ENCODE measurements at places on chromosomes 4 and X.

DNA sequence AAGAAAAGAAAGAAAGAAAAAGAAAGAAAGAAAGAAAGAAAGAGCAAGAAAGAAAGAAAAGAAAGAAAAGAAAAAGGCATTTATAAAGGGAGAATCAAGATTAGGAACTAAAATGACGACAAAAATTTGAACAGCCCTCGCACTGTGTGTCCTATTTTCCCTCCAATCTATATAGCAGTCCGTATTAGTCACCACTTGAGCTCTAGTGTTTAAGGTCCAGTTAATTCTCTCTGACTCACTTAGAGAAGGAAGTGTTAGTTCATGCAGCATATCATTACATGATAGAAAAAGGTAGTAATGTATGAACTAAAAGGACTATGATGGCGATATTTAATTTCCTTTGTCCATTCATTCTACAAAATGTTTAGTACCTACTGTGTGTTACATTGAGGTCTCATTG lies 122.7 kb downstream of the CBLL2 start:
- DNase-seq: no peak

- DNase-seq: peak; percentile 88
Observed at GRCh38 chr4:8439914-8440491, 520 bp downstream of the ACOX3 start.

DNA sequence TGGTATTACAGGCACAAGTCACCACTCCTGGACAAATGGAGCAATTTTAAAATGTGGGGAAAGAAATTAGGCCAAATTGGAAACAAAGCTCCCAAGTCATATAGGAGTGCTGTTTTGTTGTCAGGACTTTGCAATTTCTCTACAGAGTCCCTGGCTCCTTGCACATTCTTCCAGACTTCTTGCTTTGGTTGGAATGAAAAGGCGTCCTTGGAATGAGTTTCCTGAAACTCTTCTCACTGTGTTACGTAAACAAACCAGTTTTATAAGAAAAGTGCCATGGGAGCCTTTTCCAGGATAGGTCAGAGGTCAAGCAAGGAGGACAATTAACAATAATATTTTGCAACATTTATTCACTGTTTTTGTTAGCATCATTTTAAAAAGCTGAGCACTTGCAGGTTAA lies 32.4 kb upstream of the KIT start:
- no peak for DNase-seq

- no peak for DNase-seq
Observed at GRCh38 chr4:177246641-177247584, 62.8 kb upstream of the NEIL3 start.

DNA sequence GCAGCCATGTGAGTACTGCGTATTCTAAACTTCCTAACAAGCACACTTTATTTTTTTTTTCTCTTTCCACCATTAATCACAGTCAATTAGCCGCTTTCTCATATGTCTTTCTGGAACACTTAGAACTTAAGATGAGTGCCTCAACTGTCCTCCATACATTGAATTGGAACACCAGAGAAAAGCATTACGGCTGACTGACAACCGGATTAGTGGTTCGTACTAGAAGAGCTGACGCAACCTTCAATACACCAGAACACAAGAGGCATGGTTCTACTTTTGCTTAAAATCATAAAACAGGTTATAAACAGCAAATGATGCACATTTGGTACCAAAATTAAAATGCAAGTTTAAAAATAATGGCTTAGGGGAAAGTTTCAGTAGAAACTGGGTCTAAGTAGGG lies 3.3 kb downstream of the TMEM47 start:
- DNase-seq: no peak

- no peak for DNase-seq
Observed at GRCh38 chrX:111520506-111520905, 9.1 kb downstream of the SERTM2 start.

- no peak for DNase-seq
Observed at GRCh38 chr4:6701371-6701770, 7.7 kb downstream of the S100P start.

- no peak for DNase-seq
Observed at GRCh38 chr4:95909211-95909610, 69.3 kb downstream of the PDHA2 start.

- DNase-seq: no peak
Observed at GRCh38 chr4:151942971-151943370, 182.2 kb upstream of the GATB start.

DNA sequence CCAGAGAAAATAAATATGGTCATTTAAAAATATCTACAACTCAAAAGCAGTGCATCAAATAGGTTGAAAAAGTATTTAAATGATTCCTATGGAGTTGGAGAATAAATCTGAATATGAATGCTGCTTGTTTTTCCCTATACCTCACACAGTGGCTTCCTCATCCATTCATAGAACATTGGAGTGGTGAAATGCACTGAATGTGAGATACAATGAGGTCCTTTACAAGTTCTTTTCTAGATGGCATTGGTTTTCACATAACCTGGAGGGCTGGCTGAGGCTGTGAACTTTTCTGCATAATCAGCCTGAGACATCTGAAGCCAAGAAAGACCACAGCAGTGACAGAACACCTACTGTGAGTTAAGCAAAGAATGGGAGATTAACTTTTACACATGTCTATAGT lies 279.1 kb upstream of the NRK start:
- DNase-seq: no peak

DNA sequence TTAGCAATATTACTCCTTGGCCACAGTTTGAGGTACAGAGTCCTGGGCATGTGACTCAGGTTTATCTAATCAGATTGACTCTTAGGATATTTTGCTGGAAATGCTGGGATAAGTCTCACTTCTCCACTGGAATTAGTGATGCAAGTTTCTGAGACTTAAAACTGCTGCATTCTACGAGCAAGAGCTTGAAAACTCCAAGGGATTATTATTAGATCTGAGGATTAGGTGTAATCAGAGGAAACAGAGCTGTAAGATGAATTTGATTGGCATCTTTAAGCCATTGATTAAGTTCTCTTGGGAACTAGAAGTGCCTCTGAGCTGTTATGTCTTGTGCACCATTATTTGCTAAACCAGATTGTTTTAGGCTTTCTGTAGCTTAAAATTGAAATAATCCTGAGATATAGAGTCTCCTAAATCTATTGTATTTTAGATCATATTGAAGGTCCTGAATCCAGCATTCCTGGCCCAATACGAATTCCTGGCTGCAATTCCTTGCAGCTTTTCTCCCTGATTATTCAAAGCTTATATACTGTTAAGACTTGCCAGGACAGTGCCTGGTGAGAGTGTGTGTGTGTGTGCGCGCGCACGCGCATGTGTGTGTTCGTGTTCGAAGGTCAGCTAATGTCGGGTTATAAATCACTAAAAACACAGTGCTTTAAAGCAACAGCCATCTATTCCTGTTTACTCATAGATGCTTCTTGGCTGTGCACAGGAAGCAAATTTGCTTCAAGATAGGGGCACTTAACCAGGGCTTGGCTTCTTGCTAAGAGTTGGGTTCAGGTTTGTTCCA lies 735.1 kb downstream of the STIM2 start:
- no peak for DNase-seq

- DNase-seq: no peak
Observed at GRCh38 chrX:129719931-129720530, 18.7 kb upstream of the XPNPEP2 start.

- no peak for DNase-seq
Observed at GRCh38 chr4:11415409-11416070, 13.2 kb downstream of the HS3ST1 start.

- DNase-seq: no peak
Observed at GRCh38 chr4:181105487-181105886, 1137.7 kb upstream of the TENM3 start.

- DNase-seq: no peak
Observed at GRCh38 chrX:15451913-15452312, 41.2 kb downstream of the PIR start.

GRCh38 chr4:91826186-91826585 lies 477.6 kb upstream of the GRID2 start:
- no peak for DNase-seq

- no peak for DNase-seq
Observed at GRCh38 chr4:173675446-173675845, 145.4 kb upstream of the HAND2 start.

GRCh38 chr4:125594056-125594602 lies 279.4 kb downstream of the FAT4 start:
- DNase-seq: no peak

- DNase-seq: no peak
Observed at GRCh38 chrX:130066975-130067615, 43.2 kb downstream of the ELF4 start.

DNA sequence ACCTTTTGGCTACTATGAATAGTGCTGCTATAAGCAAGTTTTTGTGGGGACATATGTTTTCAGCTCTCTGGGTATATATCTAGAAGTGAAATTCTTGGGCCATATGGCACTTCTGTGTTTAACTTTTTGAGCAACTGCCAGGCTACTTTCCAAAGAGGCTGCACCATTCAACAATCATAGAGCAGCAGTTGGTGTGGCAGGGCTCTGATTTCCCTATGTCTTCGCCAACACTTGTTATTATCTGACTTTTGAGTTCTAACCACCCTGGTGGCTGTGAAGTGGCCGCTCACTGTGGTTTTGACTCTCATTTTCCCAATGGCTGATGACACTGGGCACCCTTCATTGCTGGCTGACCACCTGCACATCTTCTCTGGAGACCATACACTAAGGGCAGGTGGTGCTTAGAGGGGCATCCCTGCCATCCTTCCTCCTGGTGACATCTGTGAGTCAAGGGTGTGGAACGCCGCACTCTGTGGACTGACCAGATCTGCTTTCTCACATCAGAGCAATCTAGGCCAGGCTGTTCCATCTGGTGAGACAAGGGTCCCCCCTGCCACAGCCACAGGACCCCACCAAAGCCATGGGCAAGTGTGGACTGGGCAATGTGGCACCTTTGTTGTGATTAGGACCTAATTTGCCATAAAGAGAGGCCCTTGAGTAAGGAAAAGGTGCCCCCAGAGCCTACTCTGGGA lies 49.6 kb downstream of the ZFYVE28 start:
- DNase-seq: no peak

DNA sequence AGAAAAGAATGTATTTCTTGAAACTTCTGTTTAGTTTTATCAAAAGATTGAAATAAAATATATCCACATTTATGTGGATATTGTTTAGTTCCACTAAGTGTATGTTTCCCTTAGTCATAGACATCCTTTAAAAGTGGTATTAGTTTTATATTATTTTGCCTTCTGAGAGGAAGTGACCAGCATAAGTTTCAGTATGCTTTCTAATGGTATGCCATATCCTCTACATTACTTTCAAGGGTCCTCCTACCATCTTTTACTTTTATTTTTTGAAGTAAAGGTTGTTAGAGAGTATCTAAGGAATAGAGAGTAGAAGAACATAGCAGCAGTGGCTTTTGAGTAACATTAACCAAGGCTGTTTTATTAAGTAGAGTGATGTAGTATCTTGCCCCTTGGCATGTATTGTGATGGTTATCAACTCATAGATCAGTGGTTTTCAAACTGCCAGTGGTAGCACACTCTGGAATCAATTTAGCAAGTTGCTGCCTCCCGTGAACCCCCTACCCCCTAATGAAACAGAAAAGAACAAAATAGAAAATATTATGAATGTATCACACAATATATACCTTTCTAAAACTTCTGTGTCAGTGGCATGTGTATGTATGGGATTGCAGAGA lies 44.8 kb downstream of the RBPJ start:
- no peak for DNase-seq

DNA sequence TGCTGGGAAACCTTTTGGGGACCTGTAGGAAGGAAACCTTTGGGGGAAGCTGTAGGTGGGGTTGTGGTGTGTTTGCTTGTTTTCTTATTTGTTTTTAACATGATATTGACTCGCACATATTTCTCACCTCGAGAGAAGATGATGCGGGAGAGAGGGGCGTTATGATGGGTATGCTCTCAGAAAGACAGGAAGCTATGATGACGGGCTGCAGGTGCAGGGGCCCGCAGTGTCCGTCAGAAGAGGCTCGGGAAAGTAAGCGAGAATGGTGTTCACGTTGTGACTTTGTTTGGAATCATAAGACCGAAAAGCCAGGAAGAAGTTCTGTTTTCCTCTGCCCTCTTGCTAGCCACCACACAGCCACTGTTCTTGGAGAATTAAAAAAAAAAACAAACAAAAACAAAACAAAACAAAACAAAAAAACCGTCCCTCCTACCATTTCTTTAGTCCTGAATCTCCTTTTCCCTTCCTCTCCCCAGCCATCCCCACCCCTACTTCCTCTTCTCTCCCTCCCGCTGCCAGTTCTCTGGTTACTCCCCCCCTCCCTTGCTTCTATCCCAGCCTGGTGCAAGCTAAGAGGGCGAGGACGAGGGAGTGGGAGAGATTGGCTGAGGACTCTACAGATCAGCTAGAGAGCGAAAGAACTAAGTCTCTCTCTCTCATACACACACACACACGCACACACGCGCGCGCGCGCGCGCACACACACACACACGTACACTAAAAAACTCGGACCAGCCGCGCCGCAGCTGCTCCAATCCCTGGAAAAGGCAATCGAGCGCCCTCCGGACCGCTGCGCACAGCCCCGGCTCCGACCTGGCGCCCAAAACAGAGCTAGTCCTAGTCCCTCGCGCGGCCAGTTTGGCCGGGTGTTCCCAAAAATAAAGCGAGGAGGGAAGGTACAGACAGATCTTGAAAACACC lies at the start of gene BMP3:
TSS of gene BMP3 (plus strand) at position 648 of the 920 bp plus-strand sequence. CDS start 577 bp downstream, outside the sequence.
- no peak for DNase-seq

GRCh38 chr4:168765726-168766125 lies 244.3 kb downstream of the CBR4 start:
- DNase-seq: no peak

DNA sequence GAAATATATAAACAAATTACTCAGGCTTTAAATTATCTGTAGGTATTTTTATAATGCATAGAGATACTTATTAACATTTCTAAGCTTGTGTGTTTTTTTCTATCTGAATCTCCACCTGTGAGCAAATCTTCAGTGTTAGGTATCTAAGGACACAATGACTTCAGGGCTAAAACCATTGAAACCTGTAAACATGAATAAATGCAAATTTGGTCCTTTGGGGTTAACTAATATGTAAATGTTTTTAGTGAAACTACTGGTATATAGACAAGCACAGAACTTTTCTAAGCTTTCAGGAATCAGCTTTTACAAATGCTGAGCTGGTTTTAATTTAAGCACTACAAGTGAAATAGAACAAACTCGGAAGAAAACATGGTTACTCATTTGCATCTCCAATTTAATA lies 147.9 kb downstream of the FBXO8 start:
- no peak for DNase-seq

GRCh38 chrX:153780678-153781427 lies at the start of gene SRPK3:
TSS of gene SRPK3 (plus strand) at chrX:153781041. CDS start at chrX:153781087, 46 bp downstream.
- DNase-seq: no peak

- peak; percentile 43 for DNase-seq
Observed at GRCh38 chr4:8319731-8320385, 50.3 kb downstream of the HTRA3 start.

DNA sequence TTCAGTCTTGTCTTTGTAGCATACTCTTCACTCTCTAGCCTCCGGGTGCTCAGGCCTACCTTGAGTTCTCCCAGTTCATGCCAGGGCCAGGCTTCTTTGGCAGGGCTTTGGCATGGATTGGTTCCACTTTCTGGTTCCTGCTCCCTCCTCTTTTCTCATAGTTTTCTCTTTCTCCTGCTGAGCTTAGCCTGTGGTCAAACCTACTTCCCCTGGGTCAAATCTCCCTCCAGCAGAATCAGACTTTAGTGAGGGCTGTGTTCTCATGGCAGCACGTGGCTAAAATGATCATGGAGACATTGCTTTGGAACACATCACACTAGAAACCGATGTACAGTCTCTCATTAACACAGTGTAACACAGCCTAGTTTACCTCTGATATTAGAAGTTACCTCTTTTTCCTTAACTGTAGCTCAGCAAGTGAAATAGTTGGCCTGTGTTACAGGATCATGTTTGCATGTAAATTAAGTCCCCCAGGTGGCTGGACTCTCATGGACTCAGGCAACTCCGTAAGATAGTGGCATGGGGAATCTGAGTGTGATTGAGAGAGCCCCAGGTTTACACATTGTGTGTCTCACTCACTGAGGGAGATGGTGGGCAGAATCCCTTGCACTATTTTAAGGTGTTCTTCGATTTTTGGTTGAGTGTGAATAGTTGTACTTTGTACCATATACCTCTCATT lies 13.3 kb downstream of the RAB9A start:
- DNase-seq: peak; percentile 50
